A549 treated with GW870086 at 1 μM for 4 hours (cell line): ENCODE measurements at places on chromosomes 6 and 20. TPM values are rescaled to one million over a fixed set of nuclear protein-coding genes. Genes with fewer than 3 reads are reported as not detected.

The SIGLEC1 gene
- 0.02 to 0.03 TPM in 2 of 5 replicates, not detected in the others for total RNA-seq

The AIF1 gene
- total RNA-seq: not detected in 5 replicates

The PSMG4 gene
- 22.5 to 29.7 TPM (median 28.6 TPM) in 5 replicates for total RNA-seq

The MAP1LC3A gene
- total RNA-seq: 21.1 to 28.2 TPM (median 26.4 TPM) in 5 replicates

The SLC17A9 gene
- total RNA-seq: 0.09 to 0.19 TPM in 2 of 5 replicates, not detected in the others

The OR2H2 gene
- not detected in 5 replicates for total RNA-seq

The TRIM31 gene
- 0.33 to 1.4 TPM (median 0.83 TPM) in 5 replicates for total RNA-seq

The FOXF2 gene
- 17.4 to 22.0 TPM (median 21.4 TPM) in 5 replicates for total RNA-seq

The IPCEF1 gene
- total RNA-seq: 0.03 to 0.06 TPM (median 0.03 TPM) in 3 of 5 replicates, not detected in the others

The OR2J3 gene
- total RNA-seq: not detected in 5 replicates

The TREM2 gene
- not detected in 5 replicates for total RNA-seq

The BHLHE23 gene
- total RNA-seq: not detected in 5 replicates

The PTGIS gene
- total RNA-seq: 0.02 to 0.09 TPM (median 0.06 TPM) in 3 of 5 replicates, not detected in the others

The OPRM1 gene
- not detected in 5 replicates for total RNA-seq

The CLPSL2 gene
- 0.79 to 2.0 TPM (median 1.3 TPM) in 4 of 5 replicates, not detected in the other for total RNA-seq

The GNMT gene
- 0.19 to 0.32 TPM in 2 of 5 replicates, not detected in the others for total RNA-seq

The ZHX3 gene
- total RNA-seq: 5.0 to 7.9 TPM (median 5.6 TPM) in 5 replicates

The RSPH9 gene
- total RNA-seq: 0.08 to 0.29 TPM (median 0.24 TPM) in 5 replicates

The CALHM4 gene
- not detected in 5 replicates for total RNA-seq

The ZFAND3 gene
- 39.3 to 52.5 TPM (median 51.2 TPM) in 5 replicates for total RNA-seq
